ENCODE measurements at places on chromosomes 3 and 15.
A peak's percentile ranks its signal among the peaks of the same experiment; 100 is the strongest.

- no peaks in the 10 kb centered on the region for H3K4me1 ChIP-seq
- no peaks in the 10 kb centered on the region for H3K27me3 ChIP-seq
- no peaks in the 10 kb centered on the region for H3K36me3 ChIP-seq
- no peak for DNase-seq
- no peak overlapping the region for H3K4me3 ChIP-seq
These were observed 124.5 kb downstream of the MAGI1 start for GRCh38 chr3:65914032-65914739.

- DNase-seq, result peak; percentile 53
- H3K4me3 ChIP-seq, result no peak overlapping the region
- H3K4me1 ChIP-seq, result no peaks in the 10 kb centered on the region
- H3K27me3 ChIP-seq, result no peaks in the 10 kb centered on the region
- no peaks in the 10 kb centered on the region for H3K36me3 ChIP-seq
These were observed 44.9 kb downstream of the EPHB1 start for GRCh38 chr3:134839990-134840389.

GRCh38 chr15:20272422-20273184, 269.0 kb downstream of the GOLGA6L6 start:
- DNase-seq, result no peak
- no peaks in the 10 kb centered on the region for H3K4me1 ChIP-seq
- no peaks in the 10 kb centered on the region for H3K36me3 ChIP-seq
- no peaks in the 10 kb centered on the region for H3K27me3 ChIP-seq

DNA sequence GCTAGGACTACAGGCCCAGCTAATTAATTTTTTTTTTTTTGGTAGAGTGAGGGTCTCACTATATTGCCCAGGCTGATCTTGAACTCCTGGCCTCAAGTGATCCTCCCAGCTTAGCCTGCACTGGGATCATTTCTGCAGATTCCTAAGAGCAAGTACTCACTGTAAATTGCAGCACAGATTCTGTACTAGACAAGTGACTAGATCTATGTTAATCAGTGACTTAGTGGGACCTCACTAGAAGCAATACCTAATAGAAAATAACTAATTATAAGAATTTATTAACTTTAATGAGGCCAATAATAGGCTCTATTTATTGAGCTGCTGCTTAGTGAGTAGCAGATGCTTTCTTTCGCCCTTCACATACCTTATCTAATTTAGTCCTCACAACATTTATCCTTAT, 10.6 kb upstream of the UTS2B start:
- H3K36me3 ChIP-seq, result no peaks in the 10 kb centered on the region
- H3K27ac ChIP-seq, result peak overlapping the region; percentile 61
- H3K4me1 ChIP-seq, result peaks cover 47% of the 10 kb centered on the region

- H3K4me1 ChIP-seq, result no peaks in the 10 kb centered on the region
- H3K36me3 ChIP-seq, result no peaks in the 10 kb centered on the region
- no peak overlapping the region for H3K27ac ChIP-seq
- DNase-seq, result no peak
- H3K4me3 ChIP-seq, result no peak overlapping the region
- no peaks in the 10 kb centered on the region for H3K27me3 ChIP-seq
These were observed 85.1 kb upstream of the PIAS1 start for GRCh38 chr15:67968966-67969365.

GRCh38 chr3:32632533-32633265, 52.3 kb upstream of the CNOT10 start:
- DNase-seq, result no peak
- H3K27me3 ChIP-seq, result no peaks in the 10 kb centered on the region
- H3K27ac ChIP-seq, result no peak overlapping the region
- H3K4me3 ChIP-seq, result no peak overlapping the region
- no peaks in the 10 kb centered on the region for H3K36me3 ChIP-seq
- no peaks in the 10 kb centered on the region for H3K4me1 ChIP-seq

GRCh38 chr15:85597155-85597815, 197.4 kb downstream of the KLHL25 start:
- no peak for DNase-seq
- no peaks in the 10 kb centered on the region for H3K27me3 ChIP-seq
- no peak overlapping the region for H3K4me3 ChIP-seq
- H3K36me3 ChIP-seq, result no peaks in the 10 kb centered on the region
- H3K27ac ChIP-seq, result no peak overlapping the region
- peaks cover 3% of the 10 kb centered on the region for H3K4me1 ChIP-seq

GRCh38 chr3:79586232-79586631, 181.6 kb downstream of the ROBO1 start:
- no peak for DNase-seq
- H3K36me3 ChIP-seq, result no peaks in the 10 kb centered on the region
- H3K27ac ChIP-seq, result no peak overlapping the region
- H3K4me1 ChIP-seq, result no peaks in the 10 kb centered on the region
- no peak overlapping the region for H3K4me3 ChIP-seq
- H3K27me3 ChIP-seq, result no peaks in the 10 kb centered on the region

- no peaks in the 10 kb centered on the region for H3K36me3 ChIP-seq
- H3K4me1 ChIP-seq, result no peaks in the 10 kb centered on the region
- no peak for DNase-seq
- no peak overlapping the region for H3K4me3 ChIP-seq
- H3K27me3 ChIP-seq, result no peaks in the 10 kb centered on the region
These were observed 15.0 kb downstream of the TIGIT start for GRCh38 chr3:114308830-114309229.

GRCh38 chr15:51718219-51718618, 19.2 kb downstream of the LYSMD2 start:
- no peak overlapping the region for H3K4me3 ChIP-seq
- H3K36me3 ChIP-seq, result peaks cover 9% of the 10 kb centered on the region
- H3K27ac ChIP-seq, result no peak overlapping the region
- H3K27me3 ChIP-seq, result no peaks in the 10 kb centered on the region

- no peaks in the 10 kb centered on the region for H3K36me3 ChIP-seq
- H3K27ac ChIP-seq, result no peak overlapping the region
- H3K4me3 ChIP-seq, result no peak overlapping the region
- no peaks in the 10 kb centered on the region for H3K27me3 ChIP-seq
These were observed 62.7 kb upstream of the CD47 start for GRCh38 chr3:108153451-108153981.

GRCh38 chr3:156761007-156761406, 65.1 kb upstream of the LEKR1 start:
- H3K27me3 ChIP-seq, result no peaks in the 10 kb centered on the region
- H3K27ac ChIP-seq, result no peak overlapping the region
- H3K4me1 ChIP-seq, result no peaks in the 10 kb centered on the region
- DNase-seq, result no peak

DNA sequence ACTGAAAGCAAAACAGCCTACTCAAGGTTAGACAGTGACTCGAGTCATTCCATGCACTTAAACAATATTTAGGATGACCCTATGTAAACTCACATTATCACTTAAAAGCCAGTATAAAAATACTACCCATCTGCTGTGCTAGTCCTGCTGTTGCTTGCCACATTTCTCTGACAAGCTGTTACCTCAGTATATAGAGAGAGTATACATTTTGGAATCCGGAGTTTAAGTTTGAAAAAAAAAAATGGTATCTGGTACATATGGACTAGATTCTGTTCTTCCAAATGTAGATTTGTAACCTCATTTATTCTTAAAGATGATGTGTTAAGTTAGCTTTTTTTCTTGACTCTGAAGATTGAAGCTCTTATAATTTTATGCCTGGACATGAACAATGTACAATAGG, 503.8 kb upstream of the TPRG1 start:
- H3K4me1 ChIP-seq, result peaks cover 7% of the 10 kb centered on the region
- H3K27me3 ChIP-seq, result no peaks in the 10 kb centered on the region
- no peaks in the 10 kb centered on the region for H3K36me3 ChIP-seq
- H3K27ac ChIP-seq, result no peak overlapping the region
- no peak for DNase-seq
